GM12878 (cell line): ENCODE measurements at places on chromosomes 7 and 10. TPM values are rescaled to one million over a fixed set of nuclear protein-coding genes. Genes with fewer than 3 reads are reported as not detected.

- no peaks in the 10 kb centered on the region for H3K36me3 ChIP-seq
- no peak for DNase-seq
- H3K4me1 ChIP-seq: no peaks in the 10 kb centered on the region
- H3K4me3 ChIP-seq: no peak overlapping the region
- no peak overlapping the region for H3K27ac ChIP-seq
Measured at GRCh38 chr10:115936926-115937767, 335.9 kb downstream of the GFRA1 start.

DNA sequence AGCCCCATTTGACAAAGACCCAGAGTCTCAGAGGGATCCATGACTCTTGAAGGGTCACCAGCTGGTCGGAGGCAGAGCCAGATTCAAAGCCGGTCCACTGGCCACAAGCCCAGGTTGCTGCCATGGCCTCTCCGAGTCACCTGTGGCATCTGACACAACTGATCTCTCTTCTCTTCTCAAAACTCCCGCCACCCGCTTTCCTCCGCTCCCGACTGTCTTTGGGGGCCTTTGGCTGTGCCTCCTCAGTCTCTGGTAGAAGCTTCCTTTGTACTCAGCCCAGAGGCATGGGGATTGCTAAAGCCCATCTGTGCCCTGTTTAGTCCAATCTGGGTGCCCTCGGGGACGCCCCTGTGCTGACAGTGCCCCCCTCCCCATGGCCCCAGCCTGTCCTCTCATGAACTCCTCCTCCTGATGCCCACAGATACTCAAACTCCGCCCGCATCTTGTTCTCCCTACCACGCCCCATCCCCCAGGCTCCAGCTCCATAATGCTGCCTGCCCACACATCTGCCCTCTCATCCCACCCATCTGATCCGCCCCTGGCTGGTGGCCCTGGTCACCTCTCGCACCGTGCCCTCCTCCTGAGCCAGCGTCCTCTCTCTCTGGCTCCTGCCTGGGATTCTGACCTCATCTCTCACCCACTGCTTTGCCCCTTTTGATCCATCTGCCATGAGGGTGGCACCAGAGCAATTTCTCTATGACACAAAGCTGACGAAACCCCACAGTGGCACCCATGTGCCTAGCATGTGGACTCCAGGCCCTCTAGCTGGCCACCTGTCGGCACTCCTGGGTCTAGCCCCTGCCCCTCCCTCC, 150.6 kb downstream of the SLIT1 start:
- peaks cover 3% of the 10 kb centered on the region; the same call in 1 of the 2 replicates for H3K27me3 ChIP-seq
- no peak overlapping the region for H3K27ac ChIP-seq
- no peak overlapping the region for H3K4me3 ChIP-seq
- no peak for DNase-seq
- H3K36me3 ChIP-seq: no peaks in the 10 kb centered on the region
- peaks cover 7% of the 10 kb centered on the region for H3K4me1 ChIP-seq

The EGR2 gene
- total RNA-seq: 24.8 and 28.2 TPM in 2 replicates

DNA sequence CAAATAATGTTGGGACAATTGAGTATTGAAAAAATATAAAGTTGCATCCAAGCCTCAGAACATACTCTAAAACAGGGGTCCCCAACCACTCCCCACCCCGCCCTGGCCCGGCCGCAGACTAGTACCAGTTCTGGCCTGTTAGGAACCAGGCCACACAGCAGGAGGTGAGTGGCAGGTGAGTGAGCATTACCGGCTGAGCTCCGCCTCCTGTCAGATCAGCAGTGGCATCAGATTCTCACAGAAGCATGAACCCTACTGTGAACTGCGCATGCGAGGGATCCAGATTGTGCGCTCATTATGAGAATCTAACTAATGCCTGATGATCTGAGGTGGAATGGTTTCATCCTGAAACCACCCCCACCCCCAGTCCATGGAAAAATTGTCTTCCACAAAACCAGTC, 19.4 kb downstream of the HIPK2 start:
- no peaks in the 10 kb centered on the region for H3K27me3 ChIP-seq
- peaks cover 6% of the 10 kb centered on the region for H3K4me1 ChIP-seq
- H3K36me3 ChIP-seq: no peaks in the 10 kb centered on the region
- DNase-seq: no peak
- H3K27ac ChIP-seq: no peak overlapping the region
- H3K4me3 ChIP-seq: no peak overlapping the region

- DNase-seq: no peak
- no peak overlapping the region for H3K4me3 ChIP-seq
- no peaks in the 10 kb centered on the region for H3K36me3 ChIP-seq
- no peak overlapping the region for H3K27ac ChIP-seq
- no peaks in the 10 kb centered on the region for H3K27me3 ChIP-seq
Measured at GRCh38 chr7:19437446-19437845, 271.4 kb downstream of the POLR1F start.

GRCh38 chr10:33270971-33271370, 63.5 kb downstream of the NRP1 start:
- H3K27ac ChIP-seq: no peak overlapping the region
- H3K4me3 ChIP-seq: no peak overlapping the region
- H3K36me3 ChIP-seq: no peaks in the 10 kb centered on the region
- no peak for DNase-seq

DNA sequence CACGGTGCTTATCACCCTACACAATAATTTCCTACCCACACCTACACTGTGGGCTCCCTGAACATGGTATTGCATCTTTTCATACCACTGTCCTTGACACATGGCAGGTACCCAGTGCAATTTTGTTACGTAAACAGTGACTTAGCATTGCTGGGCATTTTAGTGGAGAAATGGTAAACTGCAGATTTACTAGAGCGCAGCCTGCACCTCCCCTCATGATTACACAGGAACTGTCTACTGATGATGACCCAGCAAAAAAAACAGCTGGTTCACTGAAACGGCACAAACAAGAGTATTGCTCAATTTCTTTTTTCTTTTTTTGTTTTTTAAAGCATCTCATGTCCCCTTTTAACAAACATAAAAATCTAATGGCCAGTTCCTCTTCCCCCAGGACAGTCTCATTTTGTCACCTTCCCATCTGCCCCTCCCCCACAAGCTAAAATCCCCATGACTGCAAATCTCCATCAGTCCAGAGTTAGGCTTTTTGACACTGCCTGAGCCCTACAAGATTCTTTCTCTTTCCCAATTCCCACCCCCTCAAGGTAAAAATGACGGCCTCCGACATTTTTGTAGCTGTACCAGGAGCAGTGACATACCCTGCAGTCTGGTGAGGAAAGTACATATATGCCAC, 2.8 kb downstream of the ZNF746 start:
- H3K36me3 ChIP-seq: peaks cover 13% of the 10 kb centered on the region
- peak overlapping the region; percentile 87; the same call in 1 of the 2 replicates for H3K4me3 ChIP-seq
- no peak overlapping the region for H3K27ac ChIP-seq
- no peaks in the 10 kb centered on the region for H3K27me3 ChIP-seq
- H3K4me1 ChIP-seq: peaks cover 9% of the 10 kb centered on the region
- no peak for DNase-seq
